ENCODE measurements at places on chromosomes 13 and 19.

DNA sequence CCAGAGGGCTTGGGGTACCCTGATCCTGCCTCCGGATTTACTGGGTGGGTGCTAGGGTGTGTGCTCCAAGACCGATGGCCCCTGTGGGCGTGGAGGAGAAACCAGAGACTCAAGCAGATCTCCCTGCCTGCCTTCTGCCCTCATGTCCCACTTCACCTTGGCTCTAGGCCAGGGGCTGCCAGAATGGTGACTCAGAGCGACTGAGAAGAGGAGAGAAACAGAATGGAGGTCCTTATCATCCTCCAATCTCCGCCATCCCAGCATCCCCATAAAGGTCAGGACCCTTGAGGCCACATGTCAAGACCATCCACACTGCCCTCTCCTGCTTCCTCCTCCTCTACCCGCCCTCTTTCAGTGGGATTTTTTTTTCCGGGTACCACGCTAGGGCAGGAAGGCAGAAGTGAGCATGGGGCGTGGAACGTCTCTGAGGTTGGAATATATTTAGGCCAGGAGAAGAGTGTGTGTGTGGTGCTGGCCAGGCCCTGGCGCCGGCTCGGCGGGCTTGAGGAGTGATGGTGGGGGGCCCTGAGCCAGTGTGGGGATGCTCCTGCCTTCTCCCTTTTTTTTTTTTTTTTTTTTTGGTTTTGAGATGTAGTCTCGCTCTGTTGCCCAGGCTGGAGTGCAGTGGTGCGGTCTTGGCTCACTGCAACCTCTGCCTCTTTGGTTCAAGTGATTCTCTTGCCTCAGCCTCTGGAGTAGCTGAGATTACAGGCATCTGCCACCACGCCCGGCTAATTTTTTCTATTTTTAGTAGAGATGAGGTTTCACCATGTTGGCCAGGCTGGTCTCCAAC lies 22.3 kb downstream of the IER2 start:
- DNase-seq = peak; percentile 56

DNA sequence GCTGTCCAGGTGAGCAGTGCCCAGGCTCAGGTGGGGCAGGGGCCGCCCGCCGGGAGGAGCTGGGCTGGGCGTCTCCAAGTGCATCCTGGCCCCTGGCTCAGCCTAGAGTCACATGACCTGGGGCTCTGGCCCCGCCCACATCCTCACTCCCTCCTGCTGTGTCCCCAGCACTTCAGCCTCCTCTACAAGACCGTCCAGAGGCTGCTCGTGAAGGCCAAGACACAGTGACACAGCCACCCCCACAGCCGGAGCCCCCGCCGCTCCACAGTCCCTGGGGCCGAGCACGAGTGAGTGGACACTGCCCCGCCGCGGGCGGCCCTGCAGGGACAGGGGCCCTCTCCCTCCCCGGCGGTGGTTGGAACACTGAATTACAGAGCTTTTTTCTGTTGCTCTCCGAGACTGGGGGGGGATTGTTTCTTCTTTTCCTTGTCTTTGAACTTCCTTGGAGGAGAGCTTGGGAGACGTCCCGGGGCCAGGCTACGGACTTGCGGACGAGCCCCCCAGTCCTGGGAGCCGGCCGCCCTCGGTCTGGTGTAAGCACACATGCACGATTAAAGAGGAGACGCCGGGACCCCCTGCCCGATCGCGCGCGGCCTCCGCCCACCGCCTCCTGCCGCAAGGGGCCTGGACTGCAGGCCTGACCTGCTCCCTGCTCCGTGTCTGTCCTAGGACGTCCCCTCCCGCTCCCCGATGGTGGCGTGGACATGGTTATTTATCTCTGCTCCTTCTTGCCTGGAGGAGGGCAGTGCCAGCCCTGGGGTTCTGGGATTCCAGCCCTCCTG lies 16.8 kb upstream of the CELF5 start:
- DNase-seq = no peak

GRCh38 chr13:19864746-19865309 lies 1.4 kb upstream of the ZMYM5 start:
- peak; percentile 77 for DNase-seq

DNA sequence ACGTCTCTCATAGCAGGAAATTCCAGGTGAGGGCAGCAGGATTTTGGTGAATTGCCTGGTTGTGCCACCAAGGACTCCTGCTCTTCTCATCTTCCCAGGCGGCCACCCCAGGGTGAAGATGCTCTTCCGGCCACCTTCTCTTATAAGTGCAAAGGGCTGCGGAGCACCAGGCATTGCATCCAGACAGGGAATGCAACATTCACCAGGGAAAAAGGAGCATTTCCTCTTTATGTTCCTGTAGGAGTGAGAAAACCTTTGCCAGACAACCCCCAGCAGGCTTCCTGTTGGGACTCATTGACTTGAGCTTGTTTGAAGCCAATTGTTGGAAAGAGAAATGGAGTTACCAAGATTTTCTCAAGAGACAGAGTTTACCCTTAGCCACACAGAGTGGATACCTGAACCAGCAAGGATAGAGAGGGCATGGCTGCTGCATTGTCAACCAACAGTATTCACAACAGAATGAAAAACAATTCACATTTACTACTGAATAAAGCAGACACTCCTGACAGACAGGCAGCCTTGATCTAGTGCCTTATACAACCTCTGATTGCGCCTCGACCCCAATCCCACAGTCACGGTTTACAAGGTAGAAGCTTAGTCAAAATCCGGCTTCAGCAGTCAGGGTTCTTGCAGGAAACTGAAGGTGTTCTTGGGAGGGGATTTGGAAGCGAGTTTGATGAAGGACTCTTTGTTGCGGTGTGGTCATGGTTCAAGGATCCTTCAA lies 1.8 kb upstream of the ATP11A start:
- DNase-seq = no peak

DNA sequence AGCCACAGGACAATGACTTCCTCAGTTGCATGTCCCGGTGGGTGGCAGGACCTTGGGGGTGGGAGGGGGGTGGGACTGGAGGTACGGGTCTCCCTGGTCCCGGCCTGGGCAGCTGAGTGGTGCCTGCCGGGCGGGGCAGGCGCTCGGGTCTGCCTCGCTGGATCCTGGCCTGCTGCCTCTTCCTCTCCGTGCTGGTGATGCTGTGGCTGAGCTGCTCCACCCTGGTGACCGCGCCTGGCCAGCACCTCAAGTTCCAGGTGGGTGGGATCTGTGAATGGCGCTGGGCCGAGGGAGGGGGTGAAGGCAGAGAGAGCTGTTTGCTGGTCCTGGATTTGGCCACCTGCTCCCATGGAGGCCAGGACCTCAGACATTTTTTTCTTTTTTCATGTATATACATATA lies 5.6 kb downstream of the TMEM59L start:
- DNase-seq = no peak

- DNase-seq = no peak
Observed at GRCh38 chr13:48393030-48393697, 19.7 kb downstream of the LPAR6 start.

GRCh38 chr19:39557811-39558623 lies 18.1 kb upstream of the EID2 start:
- DNase-seq = peak; percentile 43

DNA sequence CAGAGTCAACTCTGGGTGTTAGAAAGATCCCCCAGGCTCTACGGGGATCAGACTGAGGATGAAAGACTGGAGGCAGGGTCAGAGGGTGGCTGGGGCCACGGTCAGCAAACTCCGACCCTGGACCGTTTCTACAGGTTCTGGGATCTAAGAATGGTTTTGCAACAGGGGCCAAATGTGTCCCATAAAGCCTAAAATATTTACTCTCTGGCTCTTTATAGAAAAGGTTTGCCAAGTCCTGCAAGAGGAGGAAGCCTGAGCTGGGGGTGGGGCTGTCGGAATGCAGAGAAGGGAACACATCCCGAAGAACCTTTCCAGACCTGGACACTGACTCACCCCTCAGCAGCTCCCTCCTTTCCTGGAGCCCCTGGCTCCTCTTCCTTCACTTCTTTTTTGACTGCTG lies 20.7 kb downstream of the LIG1 start:
- DNase-seq = no peak

GRCh38 chr19:4977299-4978174 lies 8.6 kb downstream of the KDM4B start:
- DNase-seq = no peak

DNA sequence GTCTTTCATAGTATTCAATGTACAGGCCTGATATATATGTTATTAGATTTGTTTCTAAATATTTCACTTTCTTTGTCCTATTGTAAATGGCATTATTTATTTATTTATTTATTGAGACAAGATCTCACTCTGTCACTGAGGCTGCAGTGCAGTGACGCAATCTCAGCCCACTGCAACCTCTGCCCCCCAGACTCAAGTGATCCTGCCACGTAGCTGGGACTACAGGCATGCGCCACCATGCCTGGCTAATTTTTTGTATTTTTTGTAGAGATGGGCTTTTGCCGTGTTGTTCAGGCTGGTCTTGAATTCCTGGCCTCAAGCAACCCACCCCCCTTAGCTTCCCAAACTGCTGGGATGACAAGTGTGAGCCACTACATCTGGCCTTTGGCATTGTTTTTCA lies 5.4 kb upstream of the GAS6 start:
- no peak for DNase-seq

- no peak for DNase-seq
Observed at GRCh38 chr13:40379196-40379595, 287.2 kb downstream of the FOXO1 start.

DNA sequence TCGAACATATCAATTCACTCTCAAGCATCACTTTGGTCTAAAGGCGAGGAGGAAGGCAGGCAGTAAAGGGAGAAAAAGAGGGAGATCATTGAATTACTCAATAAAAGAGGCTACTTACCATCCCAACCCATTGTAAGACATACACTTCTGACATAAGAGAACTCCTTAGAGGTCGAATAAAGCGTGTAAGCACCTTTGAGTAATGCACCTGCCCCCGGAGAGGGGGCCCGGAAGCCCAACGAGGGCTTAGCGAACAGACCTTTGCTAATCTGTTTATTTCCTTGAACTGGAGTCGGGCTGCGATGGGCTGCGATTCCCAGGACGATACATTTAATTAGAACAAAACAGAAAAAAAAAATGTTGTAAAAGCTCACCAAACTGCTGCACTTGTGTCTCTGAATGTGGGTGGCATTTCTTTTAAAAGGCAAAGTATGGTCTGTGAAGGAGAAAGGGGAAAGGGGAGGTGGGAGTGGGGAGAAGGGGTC lies 3.0 kb downstream of the ZC3H4 start:
- DNase-seq = peak; percentile 36

- DNase-seq = no peak
Observed at GRCh38 chr13:113777311-113778260, 18.6 kb downstream of the TMEM255B start.

- no peak for DNase-seq
Observed at GRCh38 chr13:79673310-79673992, 192.5 kb downstream of the NDFIP2 start.

Data from naive thymus-derived CD8-positive, alpha-beta T cell (primary cell).